ENCODE measurements at places on chromosomes 13 and 19.

GRCh38 chr13:111483621-111483987, 163.2 kb downstream of the TEX29 start:
- DNase-seq = no peak

DNA sequence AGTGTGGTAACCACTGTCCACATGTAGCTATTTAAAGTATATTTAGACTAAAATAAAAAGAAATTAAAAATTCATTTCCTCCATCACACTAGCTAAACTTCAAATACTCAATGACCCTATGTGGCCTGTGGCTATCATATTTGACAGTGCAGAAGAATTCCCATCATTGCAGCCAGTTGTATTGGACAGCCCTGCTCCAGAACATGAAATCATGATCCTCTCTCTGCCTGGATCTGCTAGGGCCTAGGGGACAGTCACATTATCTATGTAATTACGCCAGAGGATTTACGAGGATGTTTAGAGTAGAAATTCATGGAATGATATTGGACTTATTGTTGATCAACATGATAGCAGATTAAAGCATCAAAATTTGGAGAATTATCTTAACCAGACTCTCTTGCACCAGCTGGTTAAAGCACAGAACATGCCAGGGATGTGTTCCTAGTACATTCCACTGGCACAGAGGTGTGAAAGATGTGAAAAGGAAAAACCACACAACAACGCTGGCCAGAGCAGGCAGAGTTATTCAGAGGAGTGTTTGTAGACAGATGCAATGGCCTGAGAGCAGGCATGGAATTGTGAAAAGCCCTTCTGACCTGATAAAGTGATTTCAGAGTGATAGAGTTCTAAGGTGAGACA, 108.9 kb upstream of the STARD13 start:
- no peak for DNase-seq

GRCh38 chr19:56837492-56838023, 3.0 kb downstream of the PEG3 start:
- DNase-seq = no peak

GRCh38 chr13:51525567-51526167, 58.6 kb upstream of the WDFY2 start:
- no peak for DNase-seq

GRCh38 chr19:23241419-23241818, 8.8 kb downstream of the ZNF724 start:
- DNase-seq = no peak

Measured in activated CD4-positive, alpha-beta T cell treated with anti-CD3 and anti-CD28 coated beads for 48 hours (primary cell).